ENCODE measurements at places on chromosomes 13 and 19.

DNA sequence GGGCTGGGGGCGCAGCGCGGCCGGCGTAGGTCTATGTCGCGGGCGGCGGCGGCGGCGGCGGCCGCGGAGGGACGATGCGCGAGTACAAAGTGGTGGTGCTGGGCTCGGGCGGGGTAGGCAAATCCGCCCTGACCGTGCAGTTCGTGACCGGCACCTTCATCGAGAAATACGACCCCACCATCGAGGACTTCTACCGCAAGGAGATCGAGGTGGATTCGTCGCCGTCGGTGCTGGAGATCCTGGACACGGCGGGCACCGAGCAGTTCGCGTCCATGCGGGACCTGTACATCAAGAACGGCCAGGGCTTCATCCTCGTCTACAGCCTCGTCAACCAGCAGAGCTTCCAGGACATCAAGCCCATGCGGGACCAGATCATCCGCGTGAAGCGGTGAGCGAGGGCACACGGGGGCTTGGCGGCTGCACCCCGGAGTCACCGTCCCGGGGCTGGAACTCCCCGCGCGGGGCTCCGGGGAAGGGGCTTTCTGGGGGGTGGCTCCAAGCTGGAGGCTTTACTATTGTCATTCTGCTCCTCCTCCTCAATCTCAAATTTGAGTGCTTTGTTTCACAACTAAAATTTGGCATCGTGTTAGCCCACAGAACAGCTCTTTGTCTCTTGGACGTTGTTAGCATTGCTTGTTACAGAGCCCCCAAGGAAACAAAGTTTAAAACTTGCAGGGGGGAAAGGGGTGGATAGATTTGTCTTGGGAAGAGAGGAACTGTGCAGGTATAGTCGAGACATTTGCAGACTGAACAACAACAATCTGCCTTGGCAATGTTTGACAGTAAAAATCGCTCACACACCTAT lies 630 bp downstream of the RAP2A start:
- DNase-seq: no peak

DNA sequence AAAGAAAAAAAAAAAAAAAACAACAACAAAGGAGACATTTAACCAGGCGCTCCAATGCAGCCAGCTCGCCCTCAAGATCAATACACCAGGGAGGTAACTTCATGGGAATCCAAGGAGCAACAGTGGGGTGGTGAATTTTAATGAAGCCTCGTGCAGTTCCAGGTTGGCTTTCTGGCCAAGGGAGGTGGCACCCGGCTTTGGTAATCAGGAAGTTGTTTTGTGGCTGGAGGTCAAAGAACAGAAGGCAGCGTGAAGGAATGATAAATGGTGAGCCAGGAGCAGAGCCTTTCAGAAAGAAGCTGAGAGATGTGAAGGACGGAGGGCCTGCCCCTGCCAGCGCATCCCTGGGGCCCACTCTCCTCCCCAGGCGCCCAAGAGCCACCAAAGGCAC lies 188.2 kb upstream of the TSC22D1 start:
- DNase-seq: no peak

GRCh38 chr13:94162289-94162688 lies 317.2 kb downstream of the DCT start:
- no peak for DNase-seq

GRCh38 chr13:106322628-106323027 lies 212.8 kb downstream of the EFNB2 start:
- no peak for DNase-seq

DNA sequence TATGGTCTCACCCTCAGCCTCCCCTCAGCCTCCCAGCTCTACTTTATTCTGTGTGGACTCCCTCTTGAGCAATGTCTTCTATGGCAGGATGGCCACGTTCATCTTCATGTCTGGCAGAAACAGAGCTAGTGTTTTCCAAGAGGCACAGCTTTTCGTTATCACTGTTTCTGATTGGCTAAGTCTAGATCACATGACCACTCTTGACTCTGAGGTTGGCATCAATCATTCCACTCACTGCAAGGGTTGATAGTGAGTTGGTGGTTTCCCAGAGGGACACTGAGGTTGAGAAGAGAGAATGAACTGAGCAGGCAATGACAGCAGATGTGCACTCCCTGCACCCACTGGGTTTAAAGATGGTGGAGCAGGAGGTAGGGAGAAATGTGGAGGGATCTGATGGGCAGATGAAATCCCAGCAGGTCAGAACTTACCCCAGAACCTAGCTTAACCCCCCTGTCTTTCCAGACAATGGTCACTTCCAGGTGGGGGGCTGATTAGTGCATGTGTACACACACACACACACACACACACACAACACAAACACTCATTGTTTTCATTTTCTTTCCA lies 26.3 kb upstream of the UQCRFS1 start:
- DNase-seq: no peak

GRCh38 chr19:39401549-39402345 lies 4.9 kb upstream of the ZFP36 start:
- no peak for DNase-seq

DNA sequence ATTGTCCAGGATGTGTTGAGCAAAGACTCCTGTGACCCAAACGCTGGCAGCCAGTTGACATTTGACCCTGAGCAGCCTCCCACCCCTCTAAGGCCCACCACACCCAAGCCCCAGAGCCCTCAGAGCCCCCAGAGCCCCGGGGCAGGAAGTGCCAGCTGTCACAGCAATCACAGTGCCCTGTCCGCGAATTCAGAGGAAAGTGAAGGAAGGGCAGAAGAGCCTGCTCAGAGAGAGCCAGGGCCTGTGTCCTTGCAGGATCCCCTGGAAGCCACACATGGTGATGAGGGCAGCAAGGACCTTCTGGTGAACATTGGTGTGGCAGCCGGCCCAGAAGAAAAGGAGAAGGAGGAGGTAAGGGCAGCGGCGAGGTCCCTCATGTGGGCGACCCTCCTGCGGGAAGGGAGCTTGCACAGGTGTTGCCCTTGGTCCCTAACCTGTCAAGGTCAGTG lies 63.7 kb downstream of the SPATA13 start:
- no peak for DNase-seq

DNA sequence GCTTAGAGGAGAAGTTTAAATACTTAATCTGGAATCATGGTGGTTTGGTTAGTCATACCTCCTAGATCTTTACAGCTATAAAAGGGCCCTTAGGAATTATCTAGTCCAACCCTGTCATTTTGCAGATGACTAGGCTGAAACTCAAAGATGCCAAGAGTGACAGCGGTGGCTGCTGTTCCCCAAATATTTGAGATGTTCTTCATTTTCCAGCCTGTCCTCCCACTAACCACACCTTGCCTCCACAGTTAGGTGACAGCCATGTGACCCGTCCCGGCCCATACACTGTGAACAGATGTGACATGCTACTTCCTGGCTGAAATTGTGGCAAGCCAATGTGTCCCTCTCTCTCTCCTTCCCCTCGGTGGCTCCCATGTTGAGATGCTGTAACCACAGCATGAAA lies 225.5 kb upstream of the IPO5 start:
- no peak for DNase-seq

GRCh38 chr13:22076658-22077057 lies 405.8 kb downstream of the FGF9 start:
- no peak for DNase-seq

DNA sequence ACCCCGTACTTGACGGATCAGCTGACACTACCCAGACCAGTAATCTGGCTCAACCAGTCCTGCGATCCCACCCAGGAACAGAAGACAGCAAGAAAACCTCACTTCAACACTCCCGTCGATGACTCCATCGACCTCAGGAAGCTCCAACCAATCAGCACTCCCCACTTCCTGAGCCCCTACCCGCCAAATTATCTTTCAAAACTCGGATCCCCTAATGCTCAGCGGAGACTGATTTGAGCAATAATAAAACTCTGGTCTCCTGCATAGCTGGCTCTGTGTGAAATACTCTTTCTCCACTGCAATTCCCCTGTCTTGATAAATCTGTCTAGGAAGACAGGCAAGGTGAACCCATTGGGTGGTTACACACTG lies 1.2 kb downstream of the LSM4 start:
- no peak for DNase-seq

DNA sequence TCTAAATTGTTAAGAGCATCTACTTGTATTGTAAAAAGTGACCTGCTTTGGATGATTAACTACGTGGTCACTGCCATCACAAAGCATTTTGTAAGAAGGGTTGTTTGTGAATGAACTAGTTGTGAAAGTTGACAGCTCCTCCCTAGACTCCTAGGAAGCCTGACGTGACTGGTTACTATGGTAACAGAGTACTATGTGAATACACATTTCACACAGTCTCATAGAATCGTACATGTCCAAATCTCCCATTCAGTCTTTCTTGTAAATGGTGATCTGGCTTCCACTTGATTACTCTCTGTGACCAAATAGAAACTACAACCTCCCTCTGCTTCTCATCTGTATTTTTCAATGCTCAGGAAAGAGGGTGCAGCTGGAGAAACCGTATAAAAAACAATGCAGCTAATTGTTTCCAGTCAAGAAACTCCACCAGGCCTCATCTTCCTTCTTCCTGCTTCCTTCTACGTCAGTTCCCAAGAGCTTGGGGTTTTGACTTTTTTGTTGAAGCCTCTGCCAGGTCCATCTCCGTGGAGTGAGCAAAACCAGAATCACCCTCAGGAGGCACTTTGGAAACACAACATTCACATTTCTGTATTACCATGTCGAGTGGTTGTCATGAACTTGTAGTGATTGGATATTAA lies 83.4 kb downstream of the GPC6 start:
- no peak for DNase-seq

DNA sequence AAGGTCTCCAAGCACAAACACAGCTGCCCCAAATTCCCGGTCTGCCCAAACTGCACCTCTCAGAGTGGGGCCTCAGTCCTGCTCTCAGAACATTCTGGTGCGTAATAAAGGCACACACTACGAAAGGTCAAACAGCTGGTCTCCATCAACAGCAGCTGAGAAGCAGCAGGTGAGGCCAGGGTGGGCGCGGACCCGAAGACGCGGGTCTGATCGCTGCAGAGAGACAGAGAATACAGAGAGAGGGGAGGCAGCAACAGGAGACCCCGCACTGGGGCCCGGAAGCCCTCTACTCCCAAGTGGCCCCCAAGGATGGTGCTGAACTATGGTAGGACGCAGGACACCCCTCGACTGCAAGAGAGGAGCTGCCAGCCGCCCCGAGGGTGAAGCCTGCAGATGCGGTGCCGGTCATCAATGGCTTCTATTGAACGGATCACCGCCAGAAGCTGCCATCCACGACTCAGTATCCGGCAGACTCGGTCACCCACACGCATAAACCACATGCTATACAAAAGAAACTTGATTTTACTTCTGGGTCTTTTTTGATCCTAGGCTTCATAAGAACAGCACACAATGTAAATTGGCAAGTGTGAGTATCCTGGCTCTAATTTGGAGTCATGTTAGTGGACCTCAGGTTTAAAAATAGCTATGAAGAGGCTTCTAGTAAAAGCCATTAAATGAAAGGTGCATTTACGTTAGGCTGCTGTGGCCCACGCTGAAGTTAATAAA lies 33.4 kb downstream of the STK24 start:
- DNase-seq: no peak

DNA sequence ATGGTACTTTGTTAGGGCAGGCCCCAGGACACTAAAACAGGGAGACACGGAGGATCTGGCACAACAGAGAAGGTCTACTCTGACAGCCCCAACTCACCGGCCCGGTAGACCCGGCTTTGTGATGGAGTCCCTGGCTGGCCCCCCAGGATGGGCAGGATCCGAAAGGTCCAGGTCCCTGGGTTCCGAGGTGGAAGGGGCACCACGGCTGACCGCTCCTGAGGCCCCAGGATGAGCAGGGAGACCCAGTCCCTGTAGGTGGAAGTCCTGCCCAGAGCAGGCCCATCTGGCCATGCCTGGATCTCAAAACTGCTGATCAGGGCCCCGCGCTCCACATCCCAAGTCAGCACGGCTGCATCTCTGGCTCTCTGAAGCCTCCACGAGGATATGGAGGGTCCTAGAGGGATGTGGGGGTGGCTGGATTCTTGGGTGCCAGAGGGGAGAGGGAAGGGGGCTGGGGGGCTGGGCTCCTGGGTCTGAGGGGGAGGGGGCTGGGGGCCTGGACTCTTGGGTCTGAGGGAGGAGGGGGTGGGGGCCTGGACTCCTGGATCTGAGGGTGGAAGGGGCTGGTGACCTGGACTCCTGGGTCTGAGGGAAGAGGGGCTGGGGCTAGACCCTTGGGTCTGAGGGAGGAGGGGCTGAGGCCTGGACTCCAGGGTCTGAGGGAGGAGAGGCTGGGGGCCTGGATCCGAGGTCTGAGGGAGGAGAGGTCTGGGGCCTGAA lies 4.6 kb downstream of the VSIG10L start:
- DNase-seq: no peak

- DNase-seq: peak; percentile 90
Measured at GRCh38 chr19:6744381-6745301, 5.2 kb downstream of the TRIP10 start.

DNA sequence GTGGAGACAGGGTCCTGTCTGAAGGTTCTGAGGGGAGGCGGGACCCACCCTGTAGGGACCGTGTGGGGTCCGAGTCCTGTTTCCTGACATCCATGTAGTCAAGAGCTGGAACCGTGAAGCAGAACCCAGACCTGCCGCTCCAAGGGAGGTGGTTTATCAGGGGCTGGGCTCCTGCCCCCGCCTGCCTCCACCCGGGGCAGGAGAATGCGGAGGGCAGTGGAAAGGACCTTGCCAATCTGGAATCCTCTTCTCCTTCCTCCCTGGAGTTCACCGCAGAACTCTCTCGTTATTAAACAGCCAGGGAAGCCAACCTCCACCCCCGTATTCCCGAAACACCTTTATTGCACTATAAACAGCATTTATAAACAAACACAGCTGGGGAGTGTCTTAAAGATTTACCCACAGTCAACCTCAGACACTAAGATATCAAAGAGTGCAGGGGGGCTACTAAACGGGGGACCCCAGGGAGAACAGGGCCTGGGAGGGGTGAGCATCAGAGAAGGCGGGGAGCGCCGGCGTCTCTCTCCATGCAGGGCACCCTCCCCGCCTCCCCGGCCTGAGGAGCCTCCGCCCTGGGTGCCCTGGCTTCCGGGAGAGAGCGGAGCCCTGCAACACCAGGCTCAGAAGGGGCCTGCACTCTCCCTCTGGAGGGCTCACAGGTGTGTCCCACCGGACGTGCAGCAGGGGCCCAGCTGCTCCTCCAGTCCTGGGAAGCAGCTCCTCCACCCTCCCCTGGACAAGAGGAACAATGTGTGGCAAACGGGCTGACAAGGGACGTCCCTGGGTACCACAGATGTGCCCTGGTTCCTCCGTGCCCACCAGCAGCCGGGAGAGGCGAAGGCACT lies 3.6 kb downstream of the C2CD4C start:
- no peak for DNase-seq

- no peak for DNase-seq
Measured at GRCh38 chr19:32902448-32902847, 32.9 kb upstream of the SLC7A9 start.

GRCh38 chr13:95926231-95926630 lies 127.0 kb downstream of the UGGT2 start:
- DNase-seq: no peak

Data from H54 (cell line).